ENCODE measurements at places on chromosomes 11 and 22.

DNA sequence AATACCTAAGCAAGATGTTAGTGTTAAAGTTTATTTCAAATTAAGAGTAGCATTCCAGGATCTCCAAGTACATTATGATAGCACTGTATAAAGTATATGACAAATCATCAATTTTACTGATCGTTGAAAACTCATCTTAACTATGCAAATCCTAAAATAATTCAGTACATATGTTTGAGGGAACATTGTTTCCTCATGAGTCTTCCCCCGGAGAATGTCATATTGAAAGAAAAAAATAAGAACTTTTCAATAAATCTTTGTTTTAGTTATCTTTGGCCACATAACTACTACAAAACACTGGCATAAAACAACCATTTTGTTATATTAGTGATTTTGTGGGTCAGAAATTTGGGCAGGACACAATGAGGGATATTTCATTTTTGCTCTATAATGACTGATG is 135.4 kb downstream of the METTL15 start:
- no peaks in the 10 kb centered on the region for H3K27me3 ChIP-seq
- DNase-seq, result no peak
- no peaks in the 10 kb centered on the region for H3K4me1 ChIP-seq
- H3K27ac ChIP-seq, result no peak overlapping the region

DNA sequence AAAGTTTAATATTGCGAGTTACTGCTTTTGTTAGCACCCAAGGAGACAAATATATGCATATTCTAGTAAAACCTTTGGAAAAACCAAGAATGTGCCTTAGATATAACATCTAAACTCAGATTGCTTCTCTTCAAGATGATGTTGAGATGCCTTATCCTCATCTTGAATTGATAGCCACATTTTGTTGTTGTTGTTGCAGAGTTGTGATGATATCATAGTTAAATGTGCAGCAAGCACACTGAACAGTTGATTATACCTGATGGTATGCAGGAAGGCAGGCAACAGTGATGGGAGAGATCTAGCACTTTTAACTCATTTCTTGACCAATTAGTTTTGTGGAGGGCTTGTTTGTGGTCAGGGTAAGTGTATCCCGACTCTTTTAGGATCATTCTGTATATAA is 48.0 kb downstream of the KDM2A start:
- H3K27ac ChIP-seq, result no peak overlapping the region
- no peak overlapping the region for H3K4me3 ChIP-seq
- no peak for DNase-seq
- no peaks in the 10 kb centered on the region for H3K27me3 ChIP-seq
- H3K4me1 ChIP-seq, result no peaks in the 10 kb centered on the region
- peaks cover 17% of the 10 kb centered on the region for H3K36me3 ChIP-seq

- no peaks in the 10 kb centered on the region for H3K4me1 ChIP-seq
- no peak overlapping the region for H3K27ac ChIP-seq
- no peaks in the 10 kb centered on the region for H3K27me3 ChIP-seq
- DNase-seq, result no peak
- H3K36me3 ChIP-seq, result no peaks in the 10 kb centered on the region
Observed at GRCh38 chr11:127247261-127247851, 246.8 kb upstream of the KIRREL3 start.

DNA sequence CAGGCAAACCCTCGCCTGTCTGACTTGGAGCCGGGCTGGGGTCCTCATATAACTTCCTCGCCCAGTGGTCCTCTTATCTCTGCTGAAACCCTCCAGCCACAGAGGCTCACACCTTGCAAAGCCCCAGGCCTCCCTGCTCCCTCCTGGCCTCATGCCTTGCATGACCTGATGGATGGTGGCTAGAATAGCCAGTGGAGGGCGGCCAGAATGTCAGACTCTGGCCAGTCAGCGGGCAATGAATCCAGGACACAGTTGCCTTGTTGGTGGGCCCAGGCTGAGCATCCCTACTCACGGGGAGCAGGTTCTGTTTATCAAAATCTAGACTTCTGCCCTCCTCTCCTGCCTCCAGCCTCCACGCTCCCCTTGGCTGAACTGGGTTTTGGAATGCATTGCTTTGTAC is 69.1 kb upstream of the WNT11 start:
- no peaks in the 10 kb centered on the region for H3K27me3 ChIP-seq
- no peaks in the 10 kb centered on the region for H3K4me1 ChIP-seq
- H3K27ac ChIP-seq, result no peak overlapping the region
- no peak overlapping the region for H3K4me3 ChIP-seq
- H3K36me3 ChIP-seq, result no peaks in the 10 kb centered on the region

DNA sequence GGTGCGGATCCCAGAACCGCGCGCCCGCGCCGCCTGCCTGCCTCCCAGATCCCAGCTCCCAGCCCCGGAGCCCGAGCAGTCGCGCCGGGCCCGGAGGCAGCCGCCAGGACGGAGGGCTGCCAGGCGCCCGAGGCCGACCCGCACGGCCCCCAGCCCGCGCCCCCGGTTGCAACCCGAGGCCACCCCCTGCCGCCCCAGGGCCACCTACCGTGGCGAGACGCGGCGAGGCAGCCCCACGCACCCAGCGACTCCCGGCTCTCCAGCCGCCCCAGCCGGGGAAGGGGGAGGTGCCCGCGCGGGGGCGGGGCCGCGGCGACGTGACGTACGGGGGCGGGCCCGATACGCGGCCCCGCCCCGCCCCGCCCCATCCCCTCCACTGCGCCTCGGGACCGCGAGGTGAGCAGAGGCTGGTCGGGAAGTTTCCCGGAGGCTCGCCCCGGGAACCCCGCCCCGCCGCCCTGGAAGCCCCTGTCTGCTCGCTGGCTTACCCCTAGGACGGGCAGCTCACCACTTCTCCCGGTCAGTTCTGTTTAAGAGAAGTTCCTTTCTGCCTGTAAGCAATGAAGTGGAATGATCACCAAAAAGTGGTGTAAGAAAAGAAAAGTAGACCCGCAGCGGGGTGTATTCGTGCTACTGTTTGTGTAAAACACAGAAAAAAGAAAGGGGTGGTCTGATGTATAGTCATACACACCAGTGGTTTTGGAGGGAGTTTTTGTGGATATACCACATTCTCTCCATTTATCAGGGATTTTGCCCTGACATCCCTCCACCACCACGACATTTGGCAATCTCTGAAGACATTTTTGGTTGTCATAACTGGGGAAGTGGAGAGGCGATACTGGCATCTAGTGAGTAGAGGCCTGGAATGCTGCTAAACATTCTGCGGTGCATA is at the start of gene TPST2:
TPST2 (minus strand) TSS at position 288 of the 892 bp plus-strand sequence. CDS start 48,502 bp downstream, outside the sequence.
- H3K36me3 ChIP-seq, result peaks cover 3% of the 10 kb centered on the region
- DNase-seq, result peak; percentile 74
- peaks cover 73% of the 10 kb centered on the region for H3K4me1 ChIP-seq

DNA sequence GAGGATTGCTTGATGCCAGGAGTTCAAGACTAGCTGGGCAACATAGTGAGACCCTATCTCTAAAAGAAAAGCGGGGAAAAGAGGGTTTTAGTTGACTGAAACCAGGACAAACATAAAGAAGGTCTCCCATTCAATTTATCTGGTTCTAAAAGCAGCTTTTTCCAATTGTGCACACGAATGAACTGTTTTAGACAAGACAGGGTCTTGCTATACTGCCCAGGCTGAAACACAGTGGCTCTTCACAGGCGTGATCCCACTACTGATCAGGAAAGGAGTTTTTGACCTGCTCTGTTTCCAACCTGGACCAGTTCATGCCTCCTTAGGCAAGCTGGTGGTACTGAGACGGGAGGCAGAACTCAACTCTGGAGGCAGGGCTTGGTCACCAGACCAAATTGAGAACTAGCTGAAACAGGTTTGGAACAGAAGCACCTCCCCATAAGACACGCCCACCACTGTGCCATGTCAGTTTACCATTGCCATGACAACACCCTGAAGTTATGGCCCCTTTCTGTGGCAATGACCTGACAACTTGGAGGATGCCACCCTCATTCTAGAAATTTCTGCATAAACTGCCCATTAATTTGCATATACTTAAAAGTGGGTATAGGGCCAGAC is 2.8 kb upstream of the NUCB2 start:
- H3K27me3 ChIP-seq, result no peaks in the 10 kb centered on the region
- H3K36me3 ChIP-seq, result no peaks in the 10 kb centered on the region
- H3K4me3 ChIP-seq, result no peak overlapping the region

- no peak overlapping the region for H3K4me3 ChIP-seq
- no peak for DNase-seq
- no peaks in the 10 kb centered on the region for H3K4me1 ChIP-seq
- H3K27me3 ChIP-seq, result no peaks in the 10 kb centered on the region
- H3K27ac ChIP-seq, result no peak overlapping the region
- no peaks in the 10 kb centered on the region for H3K36me3 ChIP-seq
Observed at GRCh38 chr22:44855855-44856254, 103.5 kb downstream of the ARHGAP8 start.

- no peak overlapping the region for H3K4me3 ChIP-seq
- peaks cover 91% of the 10 kb centered on the region for H3K36me3 ChIP-seq
- H3K27me3 ChIP-seq, result no peaks in the 10 kb centered on the region
- DNase-seq, result no peak
- no peak overlapping the region for H3K27ac ChIP-seq
Observed at GRCh38 chr22:40314041-40314440, 32.3 kb upstream of the ADSL start.

GRCh38 chr11:55714982-55715888 is 53.2 kb downstream of the OR4C6 start:
- no peaks in the 10 kb centered on the region for H3K36me3 ChIP-seq
- no peak overlapping the region for H3K27ac ChIP-seq
- H3K4me3 ChIP-seq, result no peak overlapping the region
- no peaks in the 10 kb centered on the region for H3K27me3 ChIP-seq

DNA sequence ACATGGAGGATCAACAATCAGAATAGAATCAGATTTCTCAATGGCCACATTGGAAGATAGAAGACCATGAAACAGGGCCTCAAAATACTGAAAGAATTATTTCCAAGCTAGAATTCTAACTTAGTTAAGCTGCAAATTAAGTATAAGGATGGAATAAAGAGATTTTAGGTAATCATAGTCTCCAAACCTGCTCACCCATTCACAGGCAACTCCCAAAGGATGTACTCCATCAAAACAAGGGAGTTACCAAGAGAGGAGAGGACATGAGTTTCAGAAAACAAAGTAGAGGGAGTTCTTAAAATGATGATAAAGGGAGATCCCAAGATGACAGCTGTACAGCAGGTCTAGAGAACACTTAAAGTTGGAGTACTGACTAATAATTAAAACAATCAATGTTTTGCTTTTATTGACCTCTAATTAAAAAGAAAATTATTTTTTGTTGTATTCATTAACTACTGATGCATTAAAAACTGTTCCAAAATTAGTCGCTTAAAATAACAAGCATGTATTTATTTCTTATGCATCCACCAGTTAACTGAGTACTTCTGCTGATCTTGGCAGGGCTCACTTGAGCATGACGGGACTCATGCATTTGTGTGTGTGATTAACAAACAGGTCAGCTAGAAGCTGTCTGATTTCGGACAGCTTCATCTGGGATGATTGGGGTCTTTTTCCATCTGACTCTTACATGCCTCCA is 95.6 kb downstream of the CD44 start:
- DNase-seq, result no peak
- no peak overlapping the region for H3K4me3 ChIP-seq
- no peak overlapping the region for H3K27ac ChIP-seq
- no peaks in the 10 kb centered on the region for H3K27me3 ChIP-seq
- H3K4me1 ChIP-seq, result peaks cover 38% of the 10 kb centered on the region

GRCh38 chr11:12066799-12067508 is 43.4 kb upstream of the MICAL2 start:
- no peak overlapping the region for H3K27ac ChIP-seq
- peaks cover 11% of the 10 kb centered on the region for H3K4me1 ChIP-seq
- no peaks in the 10 kb centered on the region for H3K27me3 ChIP-seq
- no peak for DNase-seq

DNA sequence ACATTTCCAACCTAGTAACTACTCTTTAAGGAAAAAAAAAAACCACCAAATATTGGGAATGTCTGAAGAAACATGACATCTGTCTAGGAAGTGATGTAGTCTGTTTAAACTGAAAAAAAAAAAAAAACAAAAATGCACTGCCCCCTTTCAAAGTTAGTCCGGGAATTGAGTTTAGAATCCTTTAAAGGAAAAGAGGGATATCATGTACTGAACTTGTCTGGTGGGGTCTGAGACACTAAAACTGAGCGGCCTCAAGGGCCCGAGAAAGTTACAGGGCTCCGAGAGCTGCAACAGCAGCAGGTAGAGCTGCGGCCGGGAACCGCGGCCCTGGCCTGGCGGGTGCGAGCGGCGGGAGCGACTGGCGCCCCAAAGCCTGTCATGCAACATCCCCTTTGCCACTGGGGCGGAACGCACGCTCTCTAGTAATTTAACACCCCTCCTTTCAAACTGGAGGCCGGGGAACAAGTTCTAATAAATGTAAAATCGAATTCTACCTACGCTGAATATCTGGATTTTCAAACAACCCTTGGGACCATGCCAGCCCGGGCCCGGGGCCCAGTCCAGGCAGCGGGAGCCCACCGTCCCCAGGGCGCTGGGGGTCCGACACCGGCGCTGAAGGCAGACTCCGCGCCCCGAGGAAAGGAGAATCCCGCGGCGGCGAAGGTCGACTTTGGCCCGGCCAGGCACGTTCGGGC is 736 bp downstream of the RDX start:
- peak overlapping the region; percentile 79 for H3K4me3 ChIP-seq
- H3K4me1 ChIP-seq, result peaks cover 20% of the 10 kb centered on the region
- no peak overlapping the region for H3K27ac ChIP-seq
- H3K36me3 ChIP-seq, result no peaks in the 10 kb centered on the region
- peak; percentile 68 for DNase-seq

GRCh38 chr11:72239313-72239848 is 4.6 kb downstream of the PHOX2A start:
- peaks cover 28% of the 10 kb centered on the region for H3K4me1 ChIP-seq
- no peak overlapping the region for H3K27ac ChIP-seq
- peaks cover 29% of the 10 kb centered on the region for H3K36me3 ChIP-seq
- DNase-seq, result no peak

GRCh38 chr11:101127699-101128570 is 1.7 kb downstream of the PGR start:
- H3K27me3 ChIP-seq, result peaks cover 45% of the 10 kb centered on the region
- no peaks in the 10 kb centered on the region for H3K4me1 ChIP-seq
- DNase-seq, result no peak
- H3K36me3 ChIP-seq, result no peaks in the 10 kb centered on the region
- H3K27ac ChIP-seq, result no peak overlapping the region

DNA sequence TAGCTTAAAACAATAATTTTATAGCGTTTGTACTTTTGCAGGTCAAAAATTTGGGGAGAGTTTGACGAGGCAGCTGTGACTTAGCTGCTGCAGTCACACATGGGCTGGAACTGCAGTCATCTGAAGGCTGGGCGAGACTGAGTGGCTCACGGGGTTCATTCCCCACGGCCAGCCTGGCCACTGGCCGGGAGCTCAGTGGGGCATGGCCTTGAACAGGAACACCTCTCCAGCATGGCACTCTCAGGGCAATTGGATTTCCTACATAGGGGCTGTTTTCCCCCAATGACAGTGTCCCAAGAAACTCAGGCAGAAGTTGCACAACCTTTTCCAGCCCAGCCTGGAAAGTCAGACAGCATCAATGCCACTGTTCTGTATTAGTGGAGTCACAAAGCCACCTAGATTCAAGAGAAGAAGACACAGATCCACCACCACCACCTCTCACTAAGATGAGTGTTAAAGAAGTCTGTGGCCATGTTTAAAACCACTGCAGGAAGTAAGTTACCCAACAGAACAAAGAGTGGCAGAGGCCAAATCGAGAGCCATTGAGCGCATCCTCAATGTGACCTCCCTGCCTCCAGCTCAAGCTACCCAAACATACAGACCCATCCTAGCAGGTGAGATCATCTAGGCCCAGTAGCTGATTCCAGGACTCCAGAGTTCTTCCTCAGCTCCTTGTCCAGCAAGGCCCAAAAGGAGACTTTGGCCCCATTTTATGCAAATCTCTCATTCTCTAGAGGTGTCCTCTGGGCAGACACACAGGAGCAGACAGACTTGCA is 618.7 kb upstream of the CADM1 start:
- H3K4me1 ChIP-seq, result no peaks in the 10 kb centered on the region
- no peak overlapping the region for H3K27ac ChIP-seq
- no peaks in the 10 kb centered on the region for H3K27me3 ChIP-seq
- no peak overlapping the region for H3K4me3 ChIP-seq
- H3K36me3 ChIP-seq, result no peaks in the 10 kb centered on the region

All from CD4-positive, alpha-beta T cell (primary cell).